T-helper 22 cell (primary cell): ENCODE measurements at places on chromosomes 12 and 14.

DNA sequence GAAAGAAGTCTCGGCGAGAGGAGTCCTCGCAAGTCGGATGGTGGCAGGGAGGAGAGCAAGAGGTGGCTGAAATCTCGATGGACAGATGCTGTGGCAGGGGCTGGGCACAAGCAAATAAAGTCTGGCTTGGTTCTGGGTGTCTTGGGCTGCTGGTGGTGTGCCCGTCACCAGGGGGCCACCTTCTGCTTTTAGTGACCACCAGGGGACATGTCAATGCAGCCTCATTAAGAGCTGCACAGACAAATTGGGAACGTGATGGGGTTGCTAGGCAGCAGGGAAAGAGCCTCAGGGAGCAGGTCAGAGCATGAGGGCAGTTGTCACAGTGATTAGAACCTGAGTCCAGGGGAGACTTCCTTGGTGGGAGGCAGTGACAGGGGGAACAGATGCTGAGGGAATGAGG lies 44.0 kb downstream of the LRRC74A start:
- DNase-seq, result no peak

DNA sequence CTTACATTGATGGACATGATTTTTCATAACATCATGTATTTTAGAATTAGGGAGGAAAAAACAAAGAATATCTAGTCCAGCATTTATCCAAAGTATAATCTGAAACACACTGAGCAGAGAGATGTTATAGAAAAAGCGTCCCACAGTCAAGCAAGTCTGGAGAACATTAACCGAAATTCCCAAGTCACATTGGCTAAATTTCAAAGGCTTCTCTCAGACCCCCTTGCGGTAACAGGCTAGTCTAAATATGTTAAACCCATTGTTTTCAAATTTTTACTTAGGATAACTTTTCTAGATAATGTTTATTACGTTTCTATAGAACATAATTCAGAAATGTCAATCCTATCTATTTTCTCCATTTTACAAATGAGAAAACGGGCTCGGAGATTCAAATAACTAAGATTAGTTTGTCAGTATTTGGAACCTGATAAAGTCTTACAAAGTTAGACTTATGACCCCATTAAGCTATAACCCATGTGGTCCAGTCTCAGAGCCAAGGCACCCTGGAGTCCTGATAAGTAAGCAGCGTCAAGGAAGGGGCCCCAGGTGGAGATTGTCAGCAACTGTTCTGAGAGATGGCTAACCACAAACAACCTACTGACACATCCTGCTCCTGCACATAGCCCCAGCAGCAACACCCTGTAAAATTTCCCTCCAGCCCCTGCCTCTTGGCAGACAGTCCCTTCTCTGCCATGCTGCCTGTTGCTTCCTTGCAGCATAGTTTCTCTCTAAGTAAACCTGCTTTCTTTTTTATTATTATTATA lies 220.6 kb upstream of the TMEM260 start:
- DNase-seq, result no peak

DNA sequence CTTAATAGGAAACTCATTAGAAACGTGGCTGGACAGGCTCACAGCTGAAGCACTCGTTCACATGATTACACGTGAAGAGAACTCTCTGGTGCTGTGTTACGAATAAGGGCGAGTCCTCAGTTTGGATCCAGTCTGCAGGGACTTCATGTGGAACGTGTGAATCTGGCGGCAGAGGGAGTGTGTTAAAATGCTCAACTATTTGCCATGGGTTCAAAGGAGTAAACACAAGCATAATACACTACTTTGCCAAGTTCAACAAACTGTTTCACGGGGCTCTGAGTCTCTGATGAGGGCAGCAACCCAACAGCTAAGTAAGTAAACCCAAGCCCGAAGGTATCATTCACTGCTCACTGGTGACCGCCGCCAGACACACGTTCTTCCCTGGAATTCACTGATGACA lies 42.4 kb downstream of the NUAK1 start:
- DNase-seq, result no peak

DNA sequence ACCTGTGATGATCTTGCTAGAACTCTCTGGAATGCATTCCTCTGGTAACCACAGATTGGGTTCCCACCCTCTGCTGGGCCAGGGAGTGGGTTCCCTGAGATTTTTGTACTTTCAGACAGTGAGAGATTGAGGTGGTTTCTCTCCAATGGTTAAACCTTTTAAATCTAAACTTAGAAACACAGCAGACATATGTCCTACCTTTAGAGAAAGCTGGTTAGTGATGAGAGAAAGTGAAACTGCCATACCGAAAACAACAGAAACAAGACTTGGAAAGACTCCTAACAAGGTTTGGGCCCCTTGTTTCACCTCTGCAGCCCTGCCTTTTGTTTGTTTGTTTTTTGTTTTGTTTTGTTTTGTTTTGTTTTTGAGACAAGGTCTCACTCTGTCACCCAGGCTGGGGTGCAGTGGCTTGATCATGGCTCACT lies 9.7 kb upstream of the SGPP1 start:
- no peak for DNase-seq

DNA sequence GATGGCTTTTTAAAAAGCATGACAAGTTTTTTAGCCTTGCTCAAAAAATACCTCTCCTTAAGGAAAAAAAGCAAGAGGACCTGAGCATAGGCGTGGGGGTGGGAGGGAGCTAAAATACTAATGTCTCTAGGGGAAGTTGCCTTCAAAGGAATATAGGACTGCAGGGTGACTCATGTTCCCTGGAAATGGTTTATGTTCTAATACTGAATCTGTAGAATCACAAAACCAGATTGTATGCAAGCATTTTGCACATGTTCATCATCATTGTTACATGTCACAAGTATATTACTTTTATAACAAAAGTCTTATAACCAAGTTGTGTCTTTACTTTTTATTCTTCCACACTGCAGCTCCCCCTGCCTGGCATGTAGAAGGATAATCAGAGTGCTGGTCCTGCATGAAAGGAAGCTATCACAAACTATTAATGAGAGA lies 36.6 kb downstream of the GPR135 start:
- DNase-seq, result no peak

DNA sequence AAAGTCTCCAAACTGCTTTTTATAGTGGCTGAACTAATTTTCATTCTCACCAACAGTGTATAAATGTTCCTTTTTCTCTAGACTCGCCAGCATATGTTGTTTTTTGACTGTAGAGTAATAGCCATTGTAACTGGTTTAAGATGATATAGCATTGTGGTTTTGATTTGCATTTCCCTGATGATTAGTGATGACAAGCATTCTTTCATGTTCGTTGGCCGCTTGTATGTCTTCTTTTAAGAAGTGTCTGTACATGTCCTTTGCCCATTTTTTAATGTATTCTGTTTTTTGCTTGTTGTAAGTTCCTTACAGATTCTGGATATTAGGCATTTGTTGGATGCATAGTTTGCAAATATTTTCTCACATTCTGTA lies 404.9 kb downstream of the FLRT2 start:
- DNase-seq, result no peak

DNA sequence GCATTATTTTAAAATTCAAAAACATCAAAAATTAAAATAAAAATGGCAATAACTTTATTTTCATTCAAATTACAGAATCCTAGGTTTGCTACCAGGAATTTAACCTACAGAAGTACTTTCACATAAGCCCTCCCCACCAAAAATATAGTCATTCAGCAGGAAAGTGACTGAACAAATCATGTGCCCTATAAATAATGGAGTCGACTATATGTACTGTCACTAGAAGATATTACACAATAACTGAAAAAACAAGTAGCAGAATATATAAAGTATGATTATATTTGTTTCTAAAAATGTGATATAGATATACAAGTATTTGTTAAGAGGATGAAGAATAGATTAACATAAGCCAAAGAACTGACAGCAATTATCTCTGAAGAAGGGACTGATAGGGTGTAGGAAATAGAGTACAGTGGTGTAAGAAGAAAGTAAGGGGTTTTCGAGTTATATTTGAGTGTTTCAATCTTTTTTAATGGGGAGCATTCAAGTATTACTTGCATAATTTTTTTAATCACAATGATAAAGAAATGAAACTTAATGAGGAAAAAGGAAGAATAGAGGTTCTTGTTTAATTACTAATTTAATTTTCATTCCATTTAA lies 7.9 kb downstream of the C2CD5 start:
- no peak for DNase-seq

GRCh38 chr12:44611538-44611937 lies 264.6 kb downstream of the NELL2 start:
- DNase-seq, result no peak

DNA sequence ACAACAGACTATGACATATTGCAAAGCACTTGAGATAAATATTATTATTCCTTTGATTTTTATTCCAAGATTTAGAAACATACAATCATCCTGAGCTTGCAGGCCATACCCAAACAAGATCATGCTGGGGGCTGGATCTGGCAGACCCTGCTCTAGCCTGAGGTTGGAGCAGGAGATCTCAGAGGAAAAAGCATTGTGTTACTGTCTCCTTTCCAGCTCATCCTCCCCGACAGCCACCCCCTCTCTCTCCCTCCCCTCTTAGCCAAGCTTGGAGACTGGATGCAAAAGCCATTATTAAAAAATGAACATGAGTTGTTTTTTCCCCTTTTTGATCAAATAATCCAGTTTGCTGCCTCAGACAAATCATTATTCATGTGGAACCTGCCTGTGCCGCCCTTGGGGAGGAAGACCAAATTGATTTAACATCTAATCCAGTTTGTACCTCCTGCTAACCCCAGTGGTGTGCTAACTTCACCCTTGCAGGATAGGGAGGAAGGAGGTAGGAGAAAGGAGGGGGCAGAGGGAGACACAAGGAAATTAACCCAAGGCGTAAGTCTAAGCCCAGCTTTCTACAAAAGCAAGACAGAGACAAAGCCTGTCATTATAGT lies 565.8 kb upstream of the TBX3 start:
- DNase-seq, result no peak

- no peak for DNase-seq
These were observed 179.3 kb upstream of the PZP start for GRCh38 chr12:9387450-9387849.

- no peak for DNase-seq
These were observed 165.5 kb downstream of the ANO6 start for GRCh38 chr12:45381351-45381750.

DNA sequence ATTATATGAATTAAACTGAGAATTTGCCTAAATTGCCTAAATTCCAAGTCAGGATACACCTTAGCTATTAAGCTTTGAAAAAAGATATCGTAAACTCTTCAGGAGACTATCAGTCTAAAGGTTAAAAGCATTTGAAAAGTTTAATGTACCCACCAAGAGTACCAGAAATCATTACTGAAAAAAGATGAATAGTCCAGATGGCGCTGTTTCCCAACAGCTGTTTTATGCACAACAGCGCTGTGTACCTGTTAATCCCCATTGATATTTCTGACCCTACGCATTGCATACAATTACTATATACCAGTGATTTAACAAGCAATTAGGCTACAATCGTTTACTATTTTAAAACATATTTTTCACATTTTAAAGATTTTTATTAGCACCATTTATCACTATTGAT lies 185.0 kb downstream of the PLCZ1 start:
- DNase-seq, result no peak

DNA sequence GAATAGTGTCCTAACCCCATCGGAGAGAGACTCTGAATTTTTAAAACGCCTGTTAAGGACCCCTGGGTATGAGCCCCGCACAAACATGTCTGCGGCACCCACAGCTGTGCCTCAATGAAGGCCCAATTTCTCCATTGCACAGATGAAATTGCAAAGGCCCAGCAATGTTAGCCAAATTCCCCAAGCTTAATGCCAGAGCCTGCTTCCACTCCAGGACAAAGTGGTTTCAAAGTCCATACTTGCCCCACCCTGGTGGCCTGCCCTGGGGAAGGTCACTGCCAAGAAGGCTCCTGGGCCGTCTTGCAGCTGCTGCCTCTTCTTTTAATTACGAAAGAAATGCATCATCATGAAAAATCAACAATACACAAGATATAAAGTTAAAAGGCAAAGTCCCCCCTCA lies 1179.7 kb downstream of the VRK1 start:
- DNase-seq, result no peak

DNA sequence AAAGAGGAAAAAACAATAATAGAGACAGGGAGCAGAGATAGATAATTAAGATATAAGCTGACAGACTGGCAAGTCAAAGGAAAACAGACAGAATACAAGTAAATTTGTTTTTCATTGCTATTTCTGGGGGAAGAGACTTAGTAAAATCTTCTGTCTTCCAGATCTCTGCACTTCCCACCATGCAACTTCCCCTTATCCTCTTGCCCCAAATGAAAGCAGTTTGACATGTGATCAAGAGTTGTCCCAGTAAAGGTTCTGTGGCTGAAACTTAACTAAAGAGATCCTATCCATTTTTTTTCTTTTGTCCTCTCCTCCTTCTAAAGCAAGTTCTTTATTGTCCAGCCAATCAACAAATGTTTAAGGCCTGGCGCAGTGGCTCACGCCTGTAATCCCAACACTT lies 1.5 kb upstream of the MLF2 start:
- no peak for DNase-seq

- no peak for DNase-seq
These were observed 13.1 kb downstream of the NT5DC3 start for GRCh38 chr12:103827911-103828391.

DNA sequence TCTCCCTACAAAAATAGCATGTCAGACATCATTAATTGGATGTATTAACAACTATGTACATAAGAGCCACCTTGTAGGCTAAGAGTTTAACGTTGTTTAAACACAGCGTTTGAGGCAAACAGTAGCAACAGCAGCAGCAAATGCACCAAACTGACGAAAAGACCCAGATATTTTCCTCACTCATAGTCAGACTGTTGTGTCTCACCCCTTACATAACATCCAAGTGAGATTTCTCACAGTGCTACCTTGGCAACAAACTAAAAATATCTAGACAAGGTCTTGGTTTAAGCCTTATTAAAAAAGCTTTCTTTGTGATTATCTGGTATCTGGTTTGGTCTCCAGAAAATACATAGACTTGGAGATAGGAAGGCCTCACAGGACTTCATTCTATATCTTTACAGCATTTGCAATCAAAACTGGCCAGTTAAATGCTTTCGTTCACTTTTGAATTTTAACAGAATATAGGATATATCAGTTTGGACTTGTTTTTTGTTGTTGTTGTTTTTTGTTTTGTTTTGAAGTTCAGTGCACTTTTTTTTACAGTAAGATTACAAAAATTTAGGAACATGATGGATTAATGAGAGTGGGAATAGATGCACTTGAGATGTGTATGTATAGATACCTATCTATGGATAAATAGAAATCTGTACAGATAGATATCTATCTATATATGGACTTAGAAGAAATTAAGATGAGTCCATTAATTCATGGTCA lies 4.1 kb downstream of the BHLHE41 start:
- DNase-seq, result no peak

- no peak for DNase-seq
These were observed 162.7 kb downstream of the BMP4 start for GRCh38 chr14:53793790-53794505.

- DNase-seq, result no peak
These were observed 4.2 kb upstream of the AAAS start for GRCh38 chr12:53325511-53326061.

DNA sequence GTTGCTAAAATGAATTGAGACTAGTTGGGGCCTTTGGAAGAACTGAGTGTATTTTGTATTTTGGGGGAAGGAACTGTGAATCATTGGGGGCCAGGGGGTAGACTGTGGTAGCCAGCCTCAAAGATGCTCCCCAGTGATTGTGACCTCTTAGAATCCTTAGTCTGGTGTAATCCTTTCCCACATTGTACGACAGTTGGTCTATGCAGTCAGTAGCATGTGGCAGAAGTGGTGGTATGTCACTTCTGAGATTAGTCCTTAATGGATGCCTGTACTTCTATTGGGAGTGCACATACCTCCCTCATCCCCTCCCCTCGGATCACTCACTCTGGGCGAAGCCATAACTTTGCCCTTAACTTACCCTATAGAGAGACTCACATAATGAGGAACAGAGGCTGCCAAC lies 48.0 kb downstream of the USP15 start:
- DNase-seq, result no peak

- no peak for DNase-seq
These were observed 77.9 kb downstream of the SPATA7 start for GRCh38 chr14:88463318-88463717.

GRCh38 chr14:101889898-101890297 lies 74.5 kb upstream of the DYNC1H1 start:
- no peak for DNase-seq
